Left ventricle myocardium inferior (tissue), 1 donor: ENCODE measurements at places on chromosomes 5 and 9. TPM values are rescaled to one million over a fixed set of nuclear protein-coding genes. Genes with fewer than 3 reads are reported as not detected.
A peak's percentile ranks its signal among the peaks of the same experiment; 100 is the strongest.

The UBE2QL1 gene
- 25.5 TPM for total RNA-seq

The NR2F1 gene
- 0.47 TPM for total RNA-seq

DNA sequence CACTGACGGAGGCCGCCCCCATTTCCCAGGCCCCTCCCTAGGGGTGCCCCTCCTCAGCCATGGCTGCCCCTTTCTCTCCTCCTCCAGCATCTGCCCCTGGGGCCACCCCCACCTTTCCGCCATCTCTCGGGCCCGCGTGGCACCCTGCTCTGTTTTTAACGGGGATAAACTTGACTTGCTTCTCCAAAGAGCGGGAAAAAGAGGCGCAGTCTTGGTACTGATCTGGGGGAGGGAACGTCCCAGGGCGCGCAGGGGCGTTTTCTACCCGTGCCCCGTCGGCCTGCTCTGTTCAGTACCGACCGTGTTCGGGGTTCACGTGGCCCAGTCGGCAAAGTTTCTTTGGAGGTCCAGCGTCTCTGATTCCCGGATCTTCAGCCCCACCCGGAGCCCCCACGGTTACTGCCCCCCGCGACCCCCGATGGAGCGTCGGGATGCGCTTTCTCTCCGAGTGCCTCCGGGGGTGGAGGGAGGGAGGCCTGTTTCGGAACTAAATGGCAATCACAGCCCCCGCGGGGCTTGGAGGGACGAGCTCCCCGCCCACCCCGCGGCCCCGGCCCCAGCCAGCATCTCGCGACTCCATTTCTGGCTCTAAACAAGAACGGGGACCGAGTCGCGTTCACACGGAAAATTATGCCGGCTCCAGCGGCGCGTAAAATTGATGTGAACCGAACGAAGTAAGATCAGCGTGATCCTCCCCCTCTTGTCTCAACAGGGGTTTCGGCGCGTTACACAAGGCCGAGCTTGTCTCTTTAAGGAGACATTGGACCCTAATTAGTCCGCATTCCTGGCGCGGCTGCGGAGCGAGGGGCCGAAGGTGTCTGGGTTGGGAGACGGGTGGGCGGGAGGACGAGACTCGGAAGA lies 1.1 kb upstream of the TLE4 start:
- DNase-seq: peak; percentile 38

GRCh38 chr5:96257904-96258303 lies 175.1 kb downstream of the PCSK1 start:
- no peak for DNase-seq

GRCh38 chr5:69004676-69005075 lies 89.1 kb upstream of the SLC30A5 start:
- DNase-seq: no peak

The SMIM33 gene
- not detected for total RNA-seq

The EIF4E1B gene
- total RNA-seq: not detected

DNA sequence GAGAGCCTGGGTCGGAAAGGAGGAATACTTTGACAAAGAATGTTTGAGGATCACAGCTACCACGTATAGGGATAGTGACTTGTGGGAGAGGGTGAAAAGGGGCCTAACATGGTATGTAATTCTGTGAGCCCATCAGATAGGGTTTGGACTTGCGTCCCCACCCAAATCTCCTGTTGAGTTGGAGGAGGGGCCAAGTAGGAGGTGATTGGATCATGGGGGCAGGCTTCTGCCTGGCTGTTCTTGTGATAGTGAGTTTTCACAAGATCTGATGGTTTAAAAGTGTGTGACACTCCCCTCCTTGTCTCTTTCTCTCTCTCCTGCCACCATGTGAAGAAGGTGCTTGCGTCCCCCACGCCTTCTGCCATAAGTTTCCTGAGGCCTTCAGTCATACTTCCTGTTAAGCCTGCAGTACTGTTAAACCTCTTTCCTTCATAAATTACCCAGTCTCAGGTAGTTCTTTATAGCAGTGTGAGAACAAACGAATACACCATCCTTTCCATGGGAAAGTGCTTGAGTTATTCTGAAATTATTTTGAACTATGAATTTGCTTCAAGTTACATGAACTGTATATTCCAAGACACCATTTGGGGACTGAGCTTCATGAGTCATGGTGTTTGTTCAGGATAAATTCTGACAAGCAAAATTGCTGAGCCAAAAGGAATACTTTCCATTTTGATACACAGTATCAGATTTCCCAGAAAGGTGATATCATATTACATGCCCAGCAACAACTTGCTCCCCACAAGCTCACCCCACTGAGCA lies 68.8 kb upstream of the SSBP2 start:
- DNase-seq: no peak

The RGS7BP gene
- total RNA-seq: 3.6 TPM

- DNase-seq: no peak
These were observed 85.1 kb downstream of the ARRDC3 start for GRCh38 chr5:91297994-91298393.

GRCh38 chr5:77239126-77239741 lies 28.8 kb downstream of the PDE8B start:
- no peak for DNase-seq

GRCh38 chr9:101673642-101674041 lies 64.8 kb downstream of the GRIN3A start:
- no peak for DNase-seq

GRCh38 chr5:36948650-36949049 lies 72.1 kb downstream of the NIPBL start:
- DNase-seq: no peak

The HMMR gene
- 0.91 TPM for total RNA-seq

DNA sequence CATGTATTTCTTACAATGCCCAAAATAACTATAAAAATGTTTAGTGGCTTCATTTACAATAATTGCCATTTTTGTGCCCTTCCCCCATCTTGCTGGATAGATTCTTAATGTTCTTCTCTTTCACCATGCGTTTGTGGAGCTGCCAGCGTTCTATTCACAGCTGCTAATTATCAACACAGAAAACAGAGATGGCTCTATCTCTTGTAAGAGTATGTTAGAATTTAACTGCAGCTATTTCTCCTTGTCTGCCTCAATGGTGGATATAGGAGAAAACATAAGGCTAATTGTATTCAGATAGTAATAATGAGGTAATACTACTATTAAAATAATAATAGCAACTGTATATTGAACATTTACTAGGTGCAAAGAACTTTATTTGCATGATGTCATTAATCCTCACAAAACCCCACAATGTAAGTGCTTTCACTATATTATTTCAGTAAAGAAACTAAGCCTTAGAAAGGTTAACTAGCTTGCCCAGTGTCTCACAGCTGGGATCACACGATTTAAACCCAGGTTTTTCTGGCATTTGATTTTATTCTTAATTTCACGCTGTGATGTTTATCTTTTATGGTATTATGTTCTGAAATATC lies 50.1 kb downstream of the JAKMIP2 start:
- DNase-seq: no peak

The PDCD1LG2 gene
- 2.0 TPM for total RNA-seq

- DNase-seq: no peak
These were observed 73.9 kb downstream of the GOLPH3 start for GRCh38 chr5:32100230-32100629.

DNA sequence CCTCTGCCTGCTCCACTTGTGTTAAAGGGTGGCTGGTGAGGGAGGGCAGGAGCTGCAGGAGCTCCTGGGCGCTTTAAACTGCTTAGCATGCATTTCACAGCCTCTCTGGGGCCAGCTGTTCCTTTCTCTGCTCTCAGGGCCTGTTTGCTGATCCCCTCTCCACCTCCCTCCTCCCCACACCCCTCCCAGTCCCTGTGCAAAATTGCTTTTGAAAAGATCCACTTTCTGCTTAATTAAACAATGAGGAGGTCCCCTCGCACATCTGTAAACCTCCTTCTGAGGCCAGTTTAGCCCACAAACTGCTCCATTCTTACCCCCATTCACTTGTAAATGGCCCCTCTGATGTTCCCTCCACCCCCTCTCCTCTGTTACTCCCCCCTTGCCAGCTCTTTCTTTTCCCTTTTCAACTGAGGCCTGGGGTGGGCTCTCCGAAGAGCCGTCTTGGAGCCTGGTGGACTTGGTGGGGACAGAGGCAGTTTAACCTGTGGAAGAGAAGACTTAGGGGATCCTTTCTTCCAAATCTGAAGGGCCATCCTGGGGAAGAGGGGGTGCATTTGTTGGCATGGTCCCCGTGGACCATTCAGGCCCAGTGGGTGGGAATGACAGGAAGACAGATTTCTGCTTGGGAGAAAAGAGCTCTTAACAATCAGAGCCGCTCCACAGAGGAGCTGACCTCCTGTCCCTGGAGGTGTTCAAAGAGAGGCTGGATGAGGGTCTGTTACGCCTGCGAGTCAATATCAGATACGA lies 12.0 kb downstream of the URM1 start:
- DNase-seq: no peak

The AQP7 gene
- 150 TPM for total RNA-seq

GRCh38 chr5:27706832-27707231 lies 668.4 kb upstream of the CDH9 start:
- DNase-seq: no peak

DNA sequence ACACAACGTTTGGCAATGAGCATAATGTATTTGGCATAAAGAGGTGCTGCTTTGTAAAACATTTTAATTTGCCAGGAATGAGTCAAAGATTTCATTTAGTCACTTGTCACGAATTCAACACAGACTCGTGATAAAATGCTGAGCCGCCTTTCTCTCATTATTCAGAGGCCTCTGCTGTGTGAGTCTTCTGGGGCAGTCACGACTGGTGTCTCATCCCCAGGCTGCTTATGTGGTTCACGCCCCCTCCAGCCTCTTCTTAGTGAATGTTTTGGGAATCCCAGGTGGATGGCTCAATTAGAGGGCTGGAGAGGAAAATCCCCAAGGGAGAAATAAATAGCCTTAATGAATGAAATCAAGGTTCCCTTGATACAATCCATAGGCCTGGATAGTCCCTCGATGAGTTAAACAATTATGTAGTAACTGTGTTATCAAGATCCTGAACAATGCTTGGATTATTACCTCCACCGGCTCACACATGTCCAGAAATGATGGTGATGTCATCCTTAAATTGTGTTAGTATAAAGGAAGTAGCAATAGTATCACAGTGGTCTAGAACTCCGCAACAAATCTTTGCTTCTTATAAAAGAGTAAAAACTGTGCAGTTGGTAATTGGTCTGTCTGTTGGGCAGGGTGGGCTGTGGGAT lies 192.1 kb upstream of the ADAMTS16 start:
- no peak for DNase-seq

The CAPSL gene
- total RNA-seq: not detected

GRCh38 chr5:347712-348284 lies 26.3 kb downstream of the AHRR start:
- DNase-seq: no peak

- DNase-seq: no peak
These were observed 9.4 kb downstream of the ERAP2 start for GRCh38 chr5:96885518-96886338.

DNA sequence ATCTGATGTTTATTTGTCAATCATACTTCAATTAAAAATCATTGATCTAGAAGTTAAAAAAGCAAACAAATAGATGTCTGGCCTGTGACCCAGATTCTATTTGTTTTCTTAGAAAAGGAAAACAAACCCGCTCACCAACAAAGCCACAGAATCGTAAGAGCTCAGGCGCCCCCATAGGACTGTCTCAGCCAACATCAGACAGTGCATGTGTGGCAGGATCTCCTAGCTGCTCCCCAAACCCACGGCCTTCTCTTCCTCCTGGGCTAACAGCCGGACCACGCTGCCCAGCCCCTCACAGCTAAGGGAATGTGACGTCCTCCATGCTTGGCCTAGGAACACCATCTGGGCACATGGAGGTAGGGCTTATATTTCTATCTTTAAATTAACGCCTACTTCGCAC lies 19.4 kb downstream of the OR2Y1 start:
- DNase-seq: no peak

DNA sequence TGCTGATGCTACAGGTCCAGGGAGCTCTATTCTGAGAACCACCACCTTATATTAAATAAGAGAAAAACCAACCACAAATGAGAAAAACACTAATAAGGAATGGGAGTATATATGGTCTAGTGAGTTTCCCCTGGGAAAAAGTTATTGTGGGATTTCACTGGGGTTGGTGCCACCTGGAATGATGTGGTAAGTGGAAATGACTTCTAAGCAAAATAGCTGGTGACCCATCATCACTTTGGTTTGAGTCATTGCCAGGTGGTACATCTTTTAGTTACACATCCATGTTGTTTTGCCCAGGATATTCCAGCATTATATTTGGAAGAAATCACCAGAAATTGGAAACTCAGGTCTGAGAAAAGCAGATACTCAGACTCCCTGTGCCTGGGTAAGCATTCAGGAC lies 437.3 kb downstream of the DTWD2 start:
- DNase-seq: no peak

- no peak for DNase-seq
These were observed 129.8 kb upstream of the SGCD start for GRCh38 chr5:156197042-156197635.

DNA sequence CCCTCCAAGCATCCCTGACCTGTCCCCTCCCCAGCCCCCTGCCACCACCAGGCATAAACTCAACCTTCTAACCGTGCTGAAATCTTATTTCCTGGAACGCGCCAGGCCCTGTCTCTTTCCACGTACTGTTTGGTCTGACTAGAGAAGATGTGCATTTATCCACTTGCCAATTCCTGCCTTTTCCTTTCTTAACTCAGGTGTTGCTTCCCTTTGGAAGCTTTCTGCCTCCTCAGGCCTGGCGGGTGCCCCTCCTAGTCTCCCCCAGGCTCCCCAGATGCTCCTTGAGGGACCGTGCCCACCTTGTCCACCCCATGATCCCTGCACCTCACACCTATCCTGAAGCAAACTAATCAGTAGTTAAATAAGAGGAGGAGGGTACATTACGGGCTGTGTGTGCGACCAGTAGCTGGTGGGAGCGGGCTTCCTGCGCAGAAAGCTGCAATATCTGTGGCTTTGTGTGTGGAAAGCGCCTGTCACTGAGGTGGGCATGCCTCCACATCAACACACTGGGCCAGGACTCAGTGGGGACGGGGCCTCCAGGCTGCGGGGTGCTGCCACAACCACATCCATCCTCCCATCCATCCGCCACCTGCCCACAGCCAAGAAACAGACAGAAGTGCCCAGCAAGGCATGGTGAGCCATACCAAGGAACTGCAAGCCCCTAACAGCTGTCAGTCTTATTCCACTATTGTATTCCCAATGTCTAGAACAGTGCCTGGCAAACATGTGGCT lies 73.5 kb downstream of the COL23A1 start:
- no peak for DNase-seq
